ENCODE measurements at places on chromosomes 1 and 21.
A peak's percentile ranks its signal among the peaks of the same experiment; 100 is the strongest.

DNA sequence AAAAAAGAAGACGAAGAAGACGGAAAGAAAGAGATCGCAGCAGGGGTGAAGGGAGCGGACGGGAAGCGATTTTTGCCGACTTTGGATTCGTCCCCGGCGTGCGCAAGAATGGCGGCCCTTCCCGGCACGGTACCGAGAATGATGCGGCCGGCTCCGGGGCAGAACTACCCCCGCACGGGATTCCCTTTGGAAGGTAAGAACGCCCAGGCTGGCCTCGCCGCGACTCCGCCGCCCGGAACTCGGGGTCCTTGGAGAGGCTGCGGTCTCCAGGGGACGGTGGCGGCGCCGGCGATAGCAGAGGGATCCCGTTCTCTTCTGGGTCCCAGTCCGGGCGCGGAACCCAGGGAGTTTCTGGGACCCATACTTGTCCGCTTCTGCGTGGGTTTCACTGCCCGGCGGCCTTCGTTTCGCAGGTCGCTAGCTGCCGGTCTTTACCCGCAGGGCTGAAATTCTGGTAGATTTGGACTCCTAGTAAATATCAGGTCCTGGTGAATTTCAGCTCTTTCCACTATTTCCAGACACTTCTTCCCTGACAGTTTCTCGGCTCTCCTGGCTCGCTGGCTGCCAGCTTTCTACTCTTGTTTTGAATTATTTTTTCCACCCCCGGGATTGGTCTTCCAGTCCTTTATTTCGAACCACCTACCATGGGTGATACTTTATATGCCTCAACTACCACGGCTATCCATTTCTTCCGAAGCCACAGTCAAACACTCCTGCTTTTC is 1.0 kb downstream of the PAX7 start:
- no peak for DNase-seq

GRCh38 chr1:28290851-28291250 is 31.5 kb downstream of the SESN2 start:
- DNase-seq: peak; percentile 84

GRCh38 chr1:64073705-64074104 is 129.7 kb upstream of the UBE2U start:
- DNase-seq: no peak

DNA sequence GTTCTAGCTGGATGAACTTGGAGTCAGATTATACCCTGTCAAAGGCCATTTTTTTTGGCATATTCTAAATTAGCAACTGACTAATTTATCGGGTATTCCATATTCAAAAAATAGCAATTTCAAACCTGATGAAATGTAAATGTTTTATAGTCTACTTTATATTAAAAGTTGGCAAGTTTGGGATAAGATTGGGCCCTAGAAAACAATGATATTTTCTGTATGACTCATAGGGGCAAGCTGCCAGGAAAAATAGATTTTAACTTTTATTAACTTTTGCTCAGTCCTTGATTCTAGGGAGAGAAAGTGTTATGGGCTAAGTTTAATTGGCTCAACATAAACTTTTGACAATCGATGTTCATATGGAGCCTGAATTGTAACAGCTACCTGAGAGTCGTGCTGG is 576.9 kb upstream of the B3GALT2 start:
- no peak for DNase-seq

DNA sequence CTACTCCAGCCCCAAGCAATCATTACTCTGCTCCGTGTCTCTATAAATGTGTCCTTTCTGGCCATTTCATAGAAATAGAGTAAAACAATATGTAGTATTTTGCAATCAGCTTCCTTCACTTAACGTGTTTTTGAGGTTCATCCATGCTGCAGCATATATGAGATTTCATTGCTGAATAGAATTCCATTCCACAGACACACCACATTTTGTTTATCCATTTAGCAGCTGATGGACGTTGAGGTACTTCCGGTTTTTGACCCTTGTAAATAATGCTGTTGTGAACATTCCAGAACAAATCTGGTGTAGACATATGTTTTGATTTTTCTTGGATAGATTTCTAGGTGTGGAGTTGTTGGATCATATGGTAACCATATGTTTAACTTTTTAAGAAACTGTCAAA is 30.7 kb downstream of the ADAM30 start:
- no peak for DNase-seq

DNA sequence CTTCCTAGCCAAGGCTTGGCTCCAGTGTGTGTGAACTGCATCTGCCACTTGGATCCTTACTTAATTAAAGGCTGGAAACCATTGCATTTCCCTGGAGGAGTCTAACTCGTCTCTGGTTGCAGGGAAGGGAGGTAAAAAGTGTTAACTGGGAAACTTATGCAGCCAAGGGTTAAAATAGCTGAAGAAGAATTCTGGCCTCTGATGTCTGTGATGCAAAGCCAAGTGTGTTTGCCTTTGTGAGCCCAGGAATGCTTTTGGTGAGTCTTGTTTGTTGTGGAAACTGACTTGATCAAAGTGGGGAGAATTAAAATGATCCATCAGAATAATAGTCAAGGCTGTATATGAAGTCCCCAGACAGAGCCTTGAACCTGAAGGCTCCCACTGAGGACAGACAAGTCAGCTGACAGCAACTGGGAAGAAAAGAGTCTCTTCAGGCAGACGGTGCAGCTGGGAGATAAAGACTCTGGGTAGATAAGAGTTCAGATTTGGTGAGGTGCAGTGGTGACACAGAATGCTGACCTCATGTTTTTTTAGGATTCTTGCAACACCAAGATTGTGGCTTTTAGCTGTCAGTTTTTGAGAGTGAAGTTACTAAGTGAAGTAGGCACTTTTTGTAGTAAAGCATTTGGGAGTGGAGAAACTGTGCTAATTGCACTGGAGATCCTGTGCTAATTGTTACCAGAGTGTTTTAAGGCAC is 59.5 kb upstream of the WLS start:
- peak; percentile 67 for DNase-seq

DNA sequence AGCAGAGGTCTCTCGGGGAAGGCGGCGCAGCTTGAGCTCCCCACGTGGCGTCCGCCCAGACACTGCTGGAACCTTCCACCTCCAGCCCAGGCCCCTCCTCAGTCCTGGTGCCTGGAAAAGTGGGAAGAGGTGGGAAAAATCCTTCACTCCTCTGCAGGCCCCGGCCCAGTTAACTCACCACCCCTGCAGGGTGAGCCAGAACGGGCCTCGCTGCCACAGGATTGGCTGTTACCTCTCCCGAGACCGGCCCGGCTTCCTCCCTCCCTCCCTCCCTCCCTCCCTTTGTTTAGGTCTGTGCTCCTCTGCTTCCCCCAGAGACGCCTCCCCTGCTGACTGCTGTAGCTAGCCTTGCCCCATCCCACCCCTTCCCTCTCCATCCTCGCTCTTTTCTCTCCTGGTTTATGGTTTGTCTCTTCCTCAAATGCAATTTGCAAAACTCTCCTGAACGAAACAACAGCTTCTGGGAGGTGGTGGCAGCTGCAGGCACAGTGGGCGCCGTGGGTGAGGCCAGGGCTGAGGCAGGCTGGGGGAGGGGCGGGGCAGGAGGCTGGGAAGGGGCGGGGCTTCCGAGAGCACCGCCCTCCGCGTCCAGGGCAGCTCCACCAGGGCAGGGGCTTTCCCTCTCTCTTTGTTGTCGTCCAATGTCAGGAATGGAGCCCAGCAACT is 6.5 kb downstream of the CAPN9 start:
- peak; percentile 93 for DNase-seq

DNA sequence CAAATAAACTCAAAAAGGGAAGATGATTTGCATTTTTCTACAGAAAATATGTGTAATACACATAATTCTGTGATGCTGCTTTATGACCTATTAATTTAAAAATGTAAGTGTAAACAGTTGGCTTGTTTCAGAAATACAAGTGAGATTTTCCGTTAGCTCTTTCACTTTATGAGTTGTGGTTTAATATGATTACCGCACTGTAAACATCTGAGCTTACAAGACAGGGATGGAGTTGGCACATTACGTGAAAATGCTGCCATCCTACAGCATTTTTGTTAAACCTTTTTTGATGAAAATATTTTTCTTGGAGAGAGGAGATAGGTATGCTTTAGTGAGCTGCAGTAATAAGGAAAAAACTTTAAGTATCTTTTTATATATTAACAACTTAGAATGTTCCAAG is 426.8 kb upstream of the ADAMTS5 start:
- no peak for DNase-seq

DNA sequence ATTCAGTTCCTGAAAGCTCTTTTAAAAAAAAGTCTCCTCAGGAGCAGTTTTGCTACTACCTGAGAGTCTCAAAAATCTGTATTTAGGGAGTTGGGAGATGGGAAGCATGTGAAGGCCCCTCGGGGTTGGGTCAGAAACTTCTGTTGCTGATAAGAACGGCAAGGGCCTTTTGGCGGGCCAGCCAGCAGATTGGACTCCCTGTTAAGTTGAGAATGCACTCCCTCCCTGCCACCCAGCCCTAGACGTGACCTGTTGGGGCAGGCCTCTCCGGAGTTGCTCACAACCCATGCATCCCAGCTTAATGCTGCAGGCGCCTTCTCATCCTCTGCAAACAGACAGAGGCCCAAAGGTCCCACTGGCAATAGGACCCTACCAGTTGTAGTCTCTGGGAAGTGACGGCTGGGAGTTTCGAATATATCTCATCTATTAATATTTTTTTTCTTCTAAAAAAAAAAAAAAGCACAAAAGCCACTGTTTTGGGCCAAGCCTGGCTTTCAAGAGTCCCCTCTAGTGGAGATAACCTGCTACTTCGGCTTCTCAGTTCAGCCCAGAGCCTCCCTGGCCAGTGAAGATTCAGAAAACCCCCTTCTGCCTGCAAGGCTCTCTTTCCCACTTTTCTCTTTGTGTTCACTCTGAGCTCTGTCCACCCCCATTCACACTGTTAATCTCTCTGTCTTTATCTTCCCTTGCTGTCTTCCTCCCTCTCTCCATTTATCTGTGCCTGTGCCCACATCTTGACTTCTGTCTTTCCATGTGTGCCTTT is 5.3 kb downstream of the PLXNA2 start:
- DNase-seq: peak; percentile 84

- DNase-seq: no peak
Measured at GRCh38 chr1:174352117-174352516, 95.6 kb upstream of the GPR52 start.

- peak; percentile 50 for DNase-seq
Measured at GRCh38 chr1:108742253-108742652, 4.2 kb upstream of the STXBP3 start.

GRCh38 chr21:45379171-45379900 is 25.6 kb upstream of the COL18A1 start:
- peak; percentile 34 for DNase-seq

DNA sequence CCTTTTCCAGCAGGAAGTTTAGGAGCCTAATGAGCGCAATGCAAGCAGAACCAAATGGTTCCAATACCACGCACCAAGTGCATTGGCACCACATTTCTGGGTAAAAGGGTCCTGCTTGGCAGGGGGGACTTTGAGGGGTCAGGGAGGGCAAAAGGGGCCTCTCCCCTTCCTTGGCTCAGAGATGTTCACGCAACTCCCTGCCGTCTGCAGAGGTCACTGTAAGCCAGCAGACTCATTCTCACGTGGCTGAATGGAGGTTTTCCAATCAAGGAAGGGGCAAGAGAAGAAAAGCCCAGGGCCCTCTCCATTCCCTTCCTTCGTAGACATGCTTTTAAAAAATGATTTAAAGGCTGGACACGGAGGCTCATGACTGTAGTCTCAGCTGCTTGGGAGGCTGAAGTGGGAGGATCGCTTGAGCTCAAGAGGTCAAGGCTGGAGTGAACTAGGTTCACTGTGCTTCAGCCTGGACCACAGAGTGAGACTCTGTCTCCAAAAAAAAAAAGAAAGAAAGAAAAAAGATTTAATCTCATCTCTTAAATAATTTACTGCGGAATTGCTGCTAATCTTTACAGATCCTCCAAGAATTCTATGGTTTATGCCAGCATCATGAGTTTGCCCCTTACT is 80.3 kb downstream of the RUNX3 start:
- DNase-seq: peak; percentile 79

GRCh38 chr21:46633566-46633965 is 1.9 kb upstream of the PRMT2 start:
- DNase-seq: no peak

DNA sequence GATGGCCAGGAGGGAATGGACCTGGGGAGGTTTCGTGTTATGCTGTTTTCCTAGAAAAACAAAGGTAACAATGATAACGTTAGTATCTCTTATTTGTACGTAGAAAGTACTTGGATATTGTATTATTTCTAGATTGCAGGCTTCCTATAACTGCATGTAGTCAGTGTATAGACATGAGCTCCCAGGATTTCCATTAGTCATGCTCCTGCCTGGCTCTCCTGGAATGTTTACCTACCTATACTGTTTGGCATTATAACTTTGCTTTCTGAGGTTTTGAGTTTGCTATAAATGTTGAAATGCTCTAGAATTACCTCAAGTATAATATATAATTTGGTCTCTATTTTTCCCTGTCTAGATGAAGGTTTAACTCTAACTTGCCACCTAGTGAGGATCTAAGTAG is 66.1 kb downstream of the TTC3 start:
- no peak for DNase-seq

GRCh38 chr1:110235834-110236682 is 25.9 kb downstream of the KCNC4 start:
- DNase-seq: no peak

DNA sequence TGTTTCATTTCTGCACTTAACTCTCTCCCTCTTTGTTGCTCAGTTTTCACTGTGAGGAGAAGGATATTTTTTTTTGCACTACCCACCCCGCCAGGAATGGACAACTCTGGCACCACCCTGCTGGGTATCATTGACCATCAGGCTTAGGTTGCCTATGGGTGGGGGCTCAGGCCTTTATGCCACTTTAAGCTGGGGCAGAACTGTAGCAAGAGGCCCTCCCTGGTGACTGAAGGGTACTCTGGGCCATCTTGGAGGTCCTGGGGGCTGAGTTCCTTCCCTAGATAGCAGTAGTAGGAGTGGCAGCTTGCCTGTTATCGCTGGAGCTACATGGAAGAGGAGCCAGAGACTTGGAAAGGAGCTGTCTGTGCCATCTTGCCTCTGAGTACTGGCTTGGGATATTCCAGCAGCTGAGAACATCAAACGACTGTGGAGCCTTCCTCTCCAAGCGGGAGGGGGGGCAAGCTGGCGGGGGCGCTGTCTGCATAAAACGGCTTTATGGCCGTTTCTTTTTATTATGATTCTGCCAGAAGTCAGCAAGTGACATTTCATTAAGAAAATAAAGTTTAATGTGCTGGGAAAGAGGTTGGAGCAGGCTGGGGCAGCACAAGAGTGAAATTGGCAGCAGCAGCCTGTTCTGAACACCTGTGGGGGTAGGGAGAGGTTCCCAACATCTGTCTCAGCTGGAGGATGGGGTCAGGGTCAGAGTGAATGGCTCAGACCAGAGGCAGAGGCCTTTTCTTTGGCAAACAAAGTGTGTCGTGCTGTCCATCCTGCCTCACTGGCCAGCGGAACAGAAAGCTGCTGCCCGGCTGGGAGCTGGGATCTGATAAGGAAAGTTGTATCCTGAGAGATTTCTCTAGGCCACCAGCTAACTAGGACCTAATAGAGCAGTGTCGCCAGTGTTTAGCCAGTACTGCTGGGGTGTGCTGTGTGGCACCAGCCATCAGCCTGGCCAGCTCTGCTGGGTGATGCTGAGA is 32.9 kb downstream of the TMEM53 start:
- DNase-seq: no peak

Data from endodermal cell (in vitro differentiated cells).